Activated T-helper 2 cell treated with anti-CD3 and anti-CD28 coated beads, Interferon-gamma antibody, Interleukin-2, Interleukin-4, amounts not matched to agents 10 μg/mL and 5 μg/mL and 100 μg/mL, durations not matched to agents 14 hours and 24 hours and 36 hours (primary cell): ENCODE measurements at places on chromosomes 1 and 21.

DNA sequence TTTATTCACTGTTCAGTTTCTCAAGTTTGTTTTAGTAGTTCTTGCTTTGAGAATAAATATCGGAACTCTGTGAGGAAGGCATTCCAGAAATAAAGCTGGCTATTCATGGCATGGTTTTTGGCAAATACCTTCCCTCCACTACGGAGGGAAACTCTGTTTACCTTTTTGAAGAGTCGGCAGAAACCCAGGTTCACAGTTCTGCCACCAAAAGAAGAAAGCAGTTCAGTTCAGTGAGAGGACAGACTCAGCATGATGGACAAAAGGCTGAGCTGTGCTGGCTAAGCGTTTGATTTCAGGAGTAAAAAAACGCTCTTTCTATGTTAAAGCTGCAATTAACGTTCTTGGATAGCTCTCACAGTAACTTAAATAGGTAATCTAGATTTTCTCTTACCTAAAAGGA is 42.4 kb downstream of the CNN3 start:
- DNase-seq, result no peak

DNA sequence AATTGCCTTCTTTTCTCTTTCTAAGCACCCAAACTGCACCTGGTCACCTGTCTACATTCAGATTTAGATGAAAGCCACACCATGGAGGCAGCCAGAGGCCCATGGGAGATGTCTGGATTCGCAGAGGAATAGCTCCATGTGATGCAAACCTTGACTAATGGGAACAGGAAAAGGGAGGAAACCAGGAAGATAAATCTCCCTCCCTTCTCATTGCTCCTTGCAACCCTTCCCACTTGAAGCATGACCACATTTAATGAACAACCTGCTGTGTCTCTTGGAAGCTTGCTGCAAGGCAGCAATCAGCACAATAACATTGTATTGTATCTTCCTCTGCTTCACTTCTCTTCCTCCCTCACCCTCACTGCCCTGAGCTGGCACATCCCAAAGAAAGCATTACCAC is 42.6 kb upstream of the KLF17 start:
- DNase-seq, result no peak

- no peak for DNase-seq
Observed at GRCh38 chr1:1564268-1564667, 10.4 kb downstream of the SSU72 start.

GRCh38 chr1:70992521-70992920 is 55.1 kb downstream of the PTGER3 start:
- no peak for DNase-seq

GRCh38 chr1:194300776-194301175 is 1114.4 kb upstream of the B3GALT2 start:
- DNase-seq, result no peak

- DNase-seq, result no peak
Observed at GRCh38 chr1:154351363-154352068, 26.2 kb downstream of the ATP8B2 start.

- no peak for DNase-seq
Observed at GRCh38 chr1:66779475-66780078, 21.5 kb downstream of the INSL5 start.

DNA sequence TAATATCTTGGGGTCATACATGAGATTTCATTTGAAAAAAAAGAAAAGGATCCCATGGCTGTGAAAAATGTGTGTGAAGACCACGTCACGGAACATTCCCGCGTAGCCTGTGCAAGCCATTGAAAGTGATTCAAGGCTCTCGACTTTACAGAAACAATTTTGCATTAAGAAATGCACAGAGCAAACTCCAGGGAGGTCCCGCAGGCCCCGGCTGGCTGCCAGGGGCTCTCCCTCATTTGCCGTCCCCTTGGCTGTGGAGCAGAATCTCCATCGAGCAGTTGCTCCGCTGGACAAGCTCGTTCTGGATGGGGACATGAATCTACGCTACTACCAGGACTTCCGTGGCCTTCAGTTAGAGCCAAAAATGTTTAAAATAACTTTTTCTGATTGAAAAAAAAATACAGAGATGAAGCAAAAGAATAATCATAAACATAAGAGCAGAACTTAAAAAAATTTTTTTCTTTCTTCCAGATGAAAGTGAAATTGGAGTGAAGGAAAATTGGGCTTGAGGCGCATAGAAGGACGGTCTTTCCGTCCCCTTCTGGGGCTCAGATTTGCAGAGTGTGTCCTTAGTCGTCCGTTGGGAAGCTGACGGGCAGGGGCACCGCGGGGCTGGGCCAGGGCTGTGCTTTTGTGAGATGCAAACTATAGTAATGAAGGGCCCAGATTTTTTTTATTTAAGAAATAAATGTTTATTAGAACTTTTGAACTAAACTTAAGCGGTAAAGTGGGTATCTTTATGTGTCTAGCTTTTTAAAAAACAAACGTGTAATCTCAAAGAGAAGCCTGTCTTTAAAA is 68.1 kb upstream of the ARHGEF16 start:
- DNase-seq, result no peak

GRCh38 chr1:200739702-200740570 is 1.2 kb downstream of the CAMSAP2 start:
- no peak for DNase-seq

DNA sequence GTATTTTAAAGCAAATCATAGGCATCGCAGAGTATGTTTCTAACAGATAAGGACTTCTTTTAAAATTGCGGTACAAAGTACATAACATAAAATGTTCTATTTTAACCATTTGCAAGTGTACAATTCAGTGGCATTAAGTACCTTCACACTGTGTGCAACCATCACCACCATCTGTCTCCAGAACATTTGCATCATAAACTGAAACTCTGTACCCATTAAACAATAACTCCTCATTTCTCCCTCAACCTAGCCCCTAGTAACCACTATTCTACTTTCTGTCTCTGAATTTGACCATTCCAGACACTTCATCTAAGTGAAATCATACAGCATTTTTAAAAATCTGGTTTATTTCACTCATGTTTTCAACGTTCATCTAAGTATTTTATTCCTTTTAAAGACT is 16.6 kb upstream of the ATF3 start:
- DNase-seq, result no peak

GRCh38 chr21:44858291-44858690 is 15.2 kb downstream of the PTTG1IP start:
- no peak for DNase-seq

DNA sequence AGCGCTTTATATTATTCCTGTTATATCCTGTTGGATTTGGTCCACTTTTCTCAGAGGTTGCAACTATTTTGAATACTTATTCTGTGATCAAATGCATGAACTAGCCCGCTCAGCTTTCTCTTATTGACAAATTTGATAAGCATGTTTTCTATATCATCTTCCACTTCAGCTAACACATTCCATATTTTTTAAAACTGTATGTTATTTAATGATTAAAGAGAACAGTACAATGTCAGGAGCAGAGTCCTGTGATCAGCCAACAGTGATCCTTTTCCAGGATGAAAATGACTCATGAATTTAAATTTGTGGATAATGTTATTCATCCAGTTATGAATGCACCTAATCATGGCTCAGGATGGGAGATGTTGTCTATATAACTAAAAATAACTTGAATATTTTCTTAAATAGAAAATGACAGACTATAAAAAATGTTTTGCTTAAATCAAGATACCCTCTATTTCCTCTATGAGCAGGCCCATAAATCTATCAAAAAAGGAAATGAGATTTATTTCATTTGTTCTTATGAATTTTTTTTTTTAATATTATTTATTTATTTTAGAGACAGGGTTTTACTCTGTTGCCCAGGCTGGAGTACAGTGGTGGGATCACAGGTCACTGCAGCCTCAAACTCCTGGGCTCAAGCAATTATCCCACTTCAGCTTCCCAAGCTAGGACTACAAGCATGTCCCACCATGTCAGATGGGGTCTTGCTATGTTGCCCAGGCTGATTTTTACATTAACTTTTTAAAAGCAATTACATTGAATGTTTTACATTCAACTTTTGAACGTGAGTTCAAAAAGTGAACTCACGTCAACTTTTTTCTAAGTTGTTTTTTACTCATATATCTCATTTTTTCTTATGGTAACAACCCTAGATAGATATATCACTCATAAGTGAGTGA is 12.5 kb downstream of the BPNT1 start:
- no peak for DNase-seq
